ENCODE measurements at places on chromosomes 5 and 9. TPM values are rescaled to one million over a fixed set of nuclear protein-coding genes. Genes with fewer than 3 reads are reported as not detected.

DNA sequence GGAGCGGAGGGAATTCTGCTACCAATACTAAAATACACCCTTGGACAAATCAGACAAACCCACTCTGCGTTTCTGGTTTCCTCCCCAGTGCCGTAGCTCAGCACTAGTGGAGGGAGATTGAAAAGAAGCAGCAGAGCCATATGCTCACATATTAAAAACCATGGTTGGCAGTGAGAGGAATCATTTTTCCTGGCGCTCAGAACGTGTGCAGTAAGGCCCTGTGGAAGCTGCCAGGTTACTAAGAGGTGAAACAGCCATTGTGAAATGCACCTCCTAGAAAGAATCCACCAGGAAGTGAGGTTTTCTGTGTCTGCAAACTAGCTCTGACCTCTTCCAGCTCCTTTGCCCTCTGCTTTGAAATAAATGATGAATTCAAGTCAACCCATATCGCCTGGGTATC lies 177.2 kb downstream of the ERCC6L2 start:
- no peak for DNase-seq

- DNase-seq: no peak
Observed at GRCh38 chr9:70504834-70505233, 90.4 kb upstream of the KLF9 start.

DNA sequence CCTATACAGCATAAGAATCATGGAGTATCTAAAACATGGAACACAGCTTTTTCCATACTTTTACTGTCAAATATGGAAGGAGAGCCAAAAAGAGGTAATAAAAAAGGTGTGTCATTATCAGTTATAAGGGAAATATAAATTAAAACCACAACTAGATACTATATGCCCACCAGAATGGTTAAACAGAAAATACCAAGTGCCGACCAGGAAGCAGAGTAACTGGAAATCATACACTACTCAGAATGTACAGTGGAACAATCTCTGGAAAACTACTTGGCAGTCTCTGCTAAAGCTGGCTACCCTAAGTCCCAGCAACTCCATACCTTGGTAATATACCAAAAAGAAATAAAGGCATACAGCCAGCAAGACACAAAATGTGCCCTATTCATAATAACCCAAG lies 2.4 kb downstream of the PAIP1 start:
- no peak for DNase-seq

GRCh38 chr9:34546102-34546833 lies 23.5 kb upstream of the ENHO start:
- no peak for DNase-seq

DNA sequence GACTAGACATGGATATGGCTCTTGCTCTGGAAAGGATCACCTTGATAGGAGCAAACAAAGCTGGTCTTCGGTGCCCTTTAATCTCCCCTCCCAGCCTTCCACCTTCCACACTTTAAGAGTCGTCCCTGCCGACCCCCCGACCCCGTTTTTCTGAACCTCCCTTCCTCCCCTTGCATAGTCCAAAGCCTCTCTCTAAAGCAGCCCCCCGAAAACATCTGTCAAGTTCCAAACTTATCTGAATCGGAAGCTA lies 423 bp upstream of the NUP214 start:
- no peak for DNase-seq

- no peak for DNase-seq
Observed at GRCh38 chr5:122473138-122473843, 161.3 kb downstream of the SNCAIP start.

GRCh38 chr9:126677188-126678084 lies 63.7 kb downstream of the LMX1B start:
- no peak for DNase-seq

DNA sequence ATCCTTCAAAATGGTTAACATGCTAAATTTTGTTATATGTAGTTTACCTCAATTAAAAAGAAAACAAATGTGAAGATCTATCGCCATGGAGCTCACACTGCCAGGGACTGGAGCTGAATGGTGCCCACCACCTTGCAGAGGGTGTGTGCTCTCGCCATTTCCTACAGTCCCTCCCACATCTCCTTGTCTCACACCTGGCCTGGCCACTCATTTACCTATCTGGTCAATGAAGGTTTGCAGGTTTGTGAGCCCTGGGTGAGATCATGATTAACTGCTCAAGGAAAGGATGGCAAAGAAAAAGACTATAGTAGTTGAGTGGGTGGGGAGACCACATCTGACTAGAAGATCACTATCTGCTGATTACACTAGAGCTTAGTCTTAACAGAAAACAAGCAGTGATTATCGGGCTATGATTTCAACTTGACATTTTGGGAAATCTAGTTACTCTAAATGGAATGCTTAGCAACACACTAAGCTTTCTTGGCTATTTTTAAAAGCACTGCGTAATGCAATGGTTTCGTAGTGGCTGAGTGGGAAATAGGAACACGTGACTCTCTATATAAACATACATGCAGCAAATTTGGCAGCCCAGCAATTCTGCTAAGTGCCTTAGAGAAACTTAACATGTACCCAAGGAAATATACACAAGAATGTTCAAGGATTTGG lies 27.3 kb downstream of the PUM3 start:
- DNase-seq: no peak

DNA sequence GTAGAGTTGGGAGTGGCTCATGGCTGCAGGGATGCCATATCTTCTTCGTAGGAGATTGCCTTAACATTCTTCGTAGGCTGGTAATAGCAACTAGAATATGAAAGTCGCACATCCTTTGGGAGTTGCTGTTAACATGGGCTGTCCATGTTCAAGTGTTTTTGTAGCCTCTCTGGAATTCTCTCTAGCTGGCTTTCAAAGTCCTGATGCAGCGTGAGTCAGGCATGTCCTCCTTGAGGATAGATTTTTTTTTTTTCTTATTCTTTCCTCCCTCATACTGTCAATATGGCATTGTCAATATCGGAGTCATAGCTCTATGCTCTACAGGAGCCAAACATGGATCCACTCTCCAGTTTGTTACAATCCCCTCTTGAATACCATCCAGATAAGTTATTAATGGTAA lies 494.8 kb upstream of the WWC1 start:
- peak; percentile 58 for DNase-seq

DNA sequence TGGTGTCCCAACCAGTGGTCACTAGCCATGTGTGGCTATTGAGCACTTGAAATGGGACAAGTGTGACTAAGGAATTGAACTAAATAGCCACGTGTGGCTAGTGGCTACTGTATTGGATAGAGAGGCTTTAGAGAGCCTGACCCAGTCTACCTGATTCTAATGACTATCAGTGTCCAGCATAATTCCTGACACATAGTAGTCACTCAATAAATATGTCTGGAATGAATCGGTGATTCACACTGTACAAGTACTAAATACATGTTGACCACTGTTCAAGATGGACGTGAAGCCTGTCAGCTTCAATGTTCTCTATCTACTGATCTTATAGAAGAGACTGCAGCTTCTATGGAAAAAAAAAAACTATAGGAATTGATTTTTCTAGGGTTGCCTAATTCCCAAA lies 57.7 kb upstream of the MAST4 start:
- DNase-seq: no peak

- DNase-seq: peak; percentile 82
Observed at GRCh38 chr9:37029776-37030610, 4.1 kb downstream of the PAX5 start.

GRCh38 chr5:34709861-34710673 lies 53.9 kb downstream of the RAI14 start:
- DNase-seq: peak; percentile 68

DNA sequence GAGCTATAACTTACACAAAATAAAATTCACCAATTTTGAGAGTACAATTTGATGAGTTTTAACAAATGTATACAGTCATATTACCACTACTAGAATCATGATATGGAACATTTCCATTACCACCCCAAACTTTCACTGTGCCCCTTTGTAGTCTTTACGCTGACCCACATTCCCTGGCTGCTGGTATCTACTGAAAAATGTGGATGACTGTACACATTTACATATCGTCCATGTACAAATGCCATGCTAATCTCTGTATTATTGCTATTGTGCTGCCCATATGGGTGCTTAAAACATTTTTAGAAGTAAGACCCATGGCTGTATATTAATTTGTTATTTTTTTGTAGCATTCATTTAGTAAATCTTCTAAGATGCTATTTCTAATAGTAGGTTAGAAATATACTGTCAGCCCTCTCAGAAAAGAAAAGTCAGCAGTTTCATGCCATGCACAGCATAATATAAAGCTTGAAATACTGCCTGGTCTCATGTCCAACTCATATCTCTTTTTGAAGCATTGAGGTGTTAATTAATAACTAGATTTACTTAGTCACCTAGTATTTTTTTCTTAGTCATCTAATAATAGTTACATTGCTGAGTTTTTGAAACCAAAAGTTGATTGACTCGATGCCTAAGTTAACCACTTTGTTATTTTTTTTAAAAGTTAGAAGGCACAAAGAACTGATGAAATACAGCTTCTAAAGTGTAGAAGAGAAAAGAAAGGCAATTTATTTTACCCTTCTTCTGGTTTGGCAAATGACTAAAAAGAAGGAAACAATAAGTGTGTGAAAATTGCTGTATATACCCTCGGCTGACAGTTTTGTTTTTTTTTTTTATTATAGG lies 188.3 kb upstream of the MEF2C start:
- DNase-seq: no peak

MYMK gene
- total RNA-seq: not detected

AGXT2 gene
- not detected for total RNA-seq

ZNF782 gene
- total RNA-seq: 8.5 TPM

ABCA2 gene
- total RNA-seq: 19.4 TPM

GARIN3 gene
- not detected for total RNA-seq

LCN15 gene
- total RNA-seq: not detected

PCDHB10 gene
- 2.2 TPM for total RNA-seq
